Omental fat pad (tissue), 4 donors: ENCODE measurements at places on chromosomes 11 and 22.

- DNase-seq = no peak
These were observed 105.7 kb downstream of the RASSF10 start for GRCh38 chr11:13114566-13115379.

DNA sequence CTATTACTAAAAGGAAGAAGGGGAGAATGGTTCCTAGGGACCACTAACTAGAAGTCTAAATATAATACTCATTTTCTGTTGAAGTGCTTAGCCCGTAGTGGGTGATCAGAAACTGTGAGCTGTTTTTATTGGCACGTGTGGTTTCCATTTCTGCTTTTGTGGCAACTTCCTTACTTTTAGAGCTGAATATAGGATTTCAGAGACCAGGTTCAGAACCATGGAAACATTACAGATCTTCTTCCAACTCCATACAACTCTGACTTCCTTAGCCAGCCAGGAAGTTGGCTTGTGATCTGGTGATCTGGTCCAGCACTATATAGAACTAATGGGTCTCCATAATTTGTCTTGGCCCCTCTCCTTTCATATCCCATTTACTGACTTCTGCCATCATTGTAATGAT is 2.6 kb upstream of the ME3 start:
- DNase-seq = no peak

DNA sequence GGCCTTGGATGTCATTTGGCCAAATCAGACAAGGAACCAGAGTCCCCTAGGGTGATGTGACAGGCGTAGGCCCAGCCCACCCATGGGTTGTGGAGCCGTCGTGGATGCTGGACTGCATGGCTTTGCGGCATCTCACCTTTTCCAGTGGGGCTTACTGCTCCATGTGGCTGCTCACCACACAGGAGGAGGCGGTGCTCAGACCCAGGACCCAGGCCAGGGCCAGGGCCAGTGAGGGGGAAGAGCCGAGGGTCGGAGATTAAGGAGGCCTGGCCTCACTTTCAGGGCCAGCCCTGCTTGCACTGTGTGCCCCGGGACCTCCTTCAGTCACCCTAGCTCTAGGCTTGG is 105.6 kb downstream of the ST3GAL4 start:
- no peak for DNase-seq

DNA sequence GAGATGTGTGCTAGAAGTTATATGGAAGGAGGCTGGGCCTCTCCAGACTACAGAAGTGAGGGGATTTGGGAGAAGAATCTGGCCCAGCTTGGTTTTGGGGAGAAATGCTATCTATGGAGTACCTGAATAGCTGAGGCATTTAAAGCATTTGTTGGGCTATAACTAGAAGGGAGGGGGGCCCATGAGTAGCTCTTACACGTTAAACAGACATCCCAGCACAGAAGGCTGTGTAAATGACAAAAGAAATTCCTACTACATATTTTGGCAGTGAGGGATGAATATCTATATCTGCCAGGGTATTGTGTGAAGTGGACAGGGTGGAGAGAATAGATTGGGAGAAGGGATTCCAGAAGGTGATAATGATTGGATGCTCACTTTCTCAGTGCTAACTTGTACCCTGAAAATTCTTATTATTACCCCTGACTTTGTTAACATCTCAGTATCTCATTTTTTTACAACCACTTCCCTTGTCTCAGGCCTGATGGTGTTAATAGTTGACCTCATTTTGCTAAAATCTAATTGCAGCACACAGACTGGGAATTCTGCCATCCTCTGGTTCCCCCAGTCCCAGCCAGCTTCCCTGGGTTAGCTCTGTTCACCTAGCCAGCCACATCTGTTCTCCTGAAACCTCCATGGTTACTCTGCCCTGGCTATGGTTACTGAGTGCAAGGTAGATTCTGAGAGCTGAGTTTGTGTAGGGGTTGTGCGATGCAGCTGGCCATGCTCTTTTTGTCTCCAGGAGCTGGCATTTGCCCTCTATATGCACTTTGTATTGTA is 28.8 kb upstream of the RRM1 start:
- no peak for DNase-seq

GRCh38 chr11:69986830-69987229 is 91.3 kb upstream of the ANO1 start:
- no peak for DNase-seq

GRCh38 chr11:85123752-85124231 is 503.4 kb downstream of the DLG2 start:
- no peak for DNase-seq
